Activated CD8-positive, alpha-beta T cell treated with anti-CD3 and anti-CD28 coated beads for 36 hours (primary cell): ENCODE measurements at places on chromosomes 3 and 15. TPM values are rescaled to one million over a fixed set of nuclear protein-coding genes. Genes with fewer than 3 reads are reported as not detected.

The LRRC3B gene
- total RNA-seq, result not detected

The RAD51 gene
- total RNA-seq, result 77.0 TPM

The PEX5L gene
- total RNA-seq, result not detected

The CHDH gene
- total RNA-seq, result 0.22 TPM

GRCh38 chr3:174620138-174620537, 239.0 kb upstream of the NAALADL2 start:
- no peaks in the 10 kb centered on the region for H3K4me1 ChIP-seq
- H3K36me3 ChIP-seq, result no peaks in the 10 kb centered on the region
- H3K4me3 ChIP-seq, result no peak overlapping the region
- no peak for DNase-seq
- H3K27me3 ChIP-seq, result no peaks in the 10 kb centered on the region

DNA sequence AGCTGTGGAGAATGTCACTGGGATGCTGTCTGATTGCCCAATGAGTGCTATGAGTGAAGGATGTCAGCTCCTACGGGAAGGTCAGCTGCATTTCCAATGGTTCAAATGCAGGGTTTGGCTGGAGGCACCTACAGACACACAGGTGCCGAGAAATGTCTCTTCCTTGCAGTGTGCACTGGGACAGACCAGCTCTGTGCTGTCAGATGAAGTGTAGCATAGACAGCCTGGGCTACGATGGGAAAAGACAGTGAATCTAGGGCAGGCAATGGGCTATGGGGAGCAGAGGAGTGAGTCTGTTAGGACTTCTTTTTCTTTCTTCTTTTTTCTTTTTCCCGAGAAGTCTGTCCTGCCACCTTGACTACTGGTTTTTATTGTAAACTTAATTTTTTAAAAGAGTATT, 223.1 kb upstream of the EOMES start:
- peaks cover 3% of the 10 kb centered on the region for H3K4me1 ChIP-seq
- H3K27me3 ChIP-seq, result no peaks in the 10 kb centered on the region
- DNase-seq, result no peak
- no peaks in the 10 kb centered on the region for H3K36me3 ChIP-seq
- H3K27ac ChIP-seq, result no peak overlapping the region

DNA sequence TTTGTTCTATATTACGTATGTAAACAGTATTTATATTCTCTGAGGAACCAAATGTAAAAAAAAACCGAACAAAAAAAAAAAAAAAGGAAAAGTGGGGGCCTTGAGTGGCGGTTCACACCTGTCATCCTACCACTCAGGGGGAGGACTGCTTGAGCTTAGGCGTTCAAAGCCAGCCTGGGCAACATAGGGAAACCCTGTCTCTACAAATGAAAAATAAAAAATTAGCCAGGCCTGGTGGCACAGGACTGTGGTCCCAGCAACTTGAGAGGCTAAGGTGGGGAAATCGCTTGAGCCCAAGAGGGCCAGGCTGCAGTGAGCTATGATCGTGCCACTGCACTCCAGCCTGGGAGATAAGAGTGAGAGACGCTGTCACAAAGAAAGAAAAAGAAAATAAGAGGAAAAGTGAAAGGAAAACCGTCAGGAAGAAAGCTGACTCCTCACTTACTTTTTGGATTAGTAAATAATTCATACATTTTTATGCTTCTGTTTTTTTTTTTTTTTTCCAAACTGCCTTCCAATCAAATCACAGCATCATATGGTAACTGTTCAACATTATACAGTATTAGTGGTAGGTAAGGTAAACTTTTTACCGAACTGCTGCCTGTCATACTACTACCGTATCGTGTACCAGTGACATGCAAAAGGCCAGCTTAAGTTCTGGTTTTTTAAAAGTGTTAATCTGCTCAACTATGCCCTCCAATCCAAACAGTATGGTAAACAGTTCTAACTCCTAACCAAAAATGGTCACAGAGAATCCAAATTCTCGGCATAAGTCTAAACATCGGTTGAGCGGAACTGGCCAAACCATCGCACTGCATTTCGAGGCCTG, 1.2 kb downstream of the PHC3 start:
- peak; percentile 25 for DNase-seq
- no peaks in the 10 kb centered on the region for H3K27me3 ChIP-seq
- peak overlapping the region; percentile 100 for H3K27ac ChIP-seq
- peaks cover 29% of the 10 kb centered on the region for H3K4me1 ChIP-seq
- peaks cover 35% of the 10 kb centered on the region for H3K36me3 ChIP-seq

- H3K27me3 ChIP-seq, result peaks cover 2% of the 10 kb centered on the region
- no peak overlapping the region for H3K4me3 ChIP-seq
- H3K27ac ChIP-seq, result no peak overlapping the region
- H3K36me3 ChIP-seq, result no peaks in the 10 kb centered on the region
- DNase-seq, result no peak
Observed at GRCh38 chr3:8755564-8756237, 13.7 kb downstream of the OXTR start.

- peaks cover 30% of the 10 kb centered on the region for H3K4me1 ChIP-seq
- DNase-seq, result no peak
- H3K36me3 ChIP-seq, result peaks cover 4% of the 10 kb centered on the region
- no peak overlapping the region for H3K27ac ChIP-seq
- H3K4me3 ChIP-seq, result no peak overlapping the region
Observed at GRCh38 chr3:37171144-37171543, 3.2 kb downstream of the LRRFIP2 start.

DNA sequence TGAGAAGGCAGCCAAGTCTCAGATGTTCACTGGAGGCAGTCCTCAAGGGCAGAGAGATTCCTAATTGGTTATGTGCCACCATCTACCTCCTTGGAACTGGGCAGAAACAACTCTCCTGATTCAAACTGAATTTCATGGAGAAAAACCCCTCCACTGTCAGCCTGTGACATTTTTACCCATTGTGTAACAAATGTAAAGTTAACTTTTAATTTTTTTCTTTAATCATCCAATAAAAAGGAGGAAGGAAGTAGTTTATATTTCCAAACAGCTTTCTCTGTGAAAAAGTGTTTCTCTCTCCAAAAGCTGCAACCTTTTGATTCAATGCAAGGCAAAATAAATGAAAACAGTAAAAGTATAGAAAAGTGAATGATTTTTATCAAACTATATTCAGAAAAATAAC, 510 bp upstream of the COLQ start:
- no peaks in the 10 kb centered on the region for H3K36me3 ChIP-seq
- no peak overlapping the region for H3K4me3 ChIP-seq
- no peak for DNase-seq
- H3K4me1 ChIP-seq, result peaks cover 17% of the 10 kb centered on the region
- H3K27me3 ChIP-seq, result peaks cover 5% of the 10 kb centered on the region
- H3K27ac ChIP-seq, result no peak overlapping the region

GRCh38 chr3:105274958-105275357, 91.8 kb upstream of the ALCAM start:
- H3K4me1 ChIP-seq, result no peaks in the 10 kb centered on the region
- no peaks in the 10 kb centered on the region for H3K36me3 ChIP-seq
- DNase-seq, result no peak

DNA sequence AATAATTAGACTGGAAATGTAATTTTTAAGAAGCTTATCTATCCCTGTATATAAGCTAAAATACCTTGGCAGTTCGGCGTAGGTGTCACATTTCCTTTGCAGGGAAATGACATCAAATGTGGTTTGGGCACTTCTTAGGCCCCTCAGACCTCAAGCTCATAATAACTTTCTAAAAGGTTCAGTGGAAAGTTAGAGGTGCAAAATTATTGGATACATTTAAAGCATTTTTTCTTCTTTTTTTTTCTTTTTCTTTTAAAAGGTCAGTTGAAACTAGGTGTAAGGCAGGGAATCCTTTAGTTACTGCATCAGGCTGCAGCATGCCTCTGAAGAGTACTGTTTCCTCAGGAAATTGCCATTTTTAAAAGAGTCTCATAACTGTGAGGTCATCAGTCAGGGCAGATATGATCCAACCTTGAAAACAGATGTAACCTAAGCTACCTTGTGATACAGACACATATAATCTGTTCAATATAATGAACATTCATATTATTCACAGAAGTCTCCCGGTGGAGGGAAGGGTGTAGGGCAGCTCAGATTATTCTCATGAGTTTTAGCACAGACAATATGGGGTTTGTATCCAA, 4.8 kb downstream of the SACM1L start:
- H3K27me3 ChIP-seq, result peaks cover under 1% of the 10 kb centered on the region
- H3K4me3 ChIP-seq, result peak overlapping the region; percentile 69
- DNase-seq, result peak; percentile 76

GRCh38 chr15:65424683-65425082, 1.9 kb upstream of the IGDCC4 start:
- H3K27me3 ChIP-seq, result peaks cover 48% of the 10 kb centered on the region
- DNase-seq, result no peak
- H3K4me1 ChIP-seq, result peaks cover 14% of the 10 kb centered on the region
- no peaks in the 10 kb centered on the region for H3K36me3 ChIP-seq

DNA sequence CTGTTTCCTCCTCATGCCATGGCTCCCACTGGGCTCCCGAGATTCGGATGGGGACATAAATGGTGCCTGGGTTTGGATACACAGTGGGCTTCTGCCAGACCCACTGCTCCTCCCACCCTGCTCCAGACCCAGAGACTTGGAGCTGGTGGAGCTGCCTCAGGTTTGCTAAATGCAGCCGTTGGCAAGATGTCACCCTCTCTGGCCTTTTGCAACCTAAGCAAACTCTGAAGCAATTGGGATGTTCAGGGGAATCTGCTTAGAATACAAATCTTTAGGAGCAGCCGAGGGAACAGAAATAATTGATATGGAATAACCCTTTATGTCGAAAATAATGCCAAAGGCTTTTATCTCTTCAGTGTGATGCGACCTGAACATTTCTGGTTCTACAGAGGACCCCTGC, 33.4 kb downstream of the PRICKLE2 start:
- no peak overlapping the region for H3K4me3 ChIP-seq
- H3K27ac ChIP-seq, result no peak overlapping the region
- H3K4me1 ChIP-seq, result no peaks in the 10 kb centered on the region
- H3K36me3 ChIP-seq, result no peaks in the 10 kb centered on the region
- no peaks in the 10 kb centered on the region for H3K27me3 ChIP-seq

- no peak overlapping the region for H3K4me3 ChIP-seq
- H3K27ac ChIP-seq, result no peak overlapping the region
- H3K36me3 ChIP-seq, result no peaks in the 10 kb centered on the region
- DNase-seq, result peak; percentile 48
Observed at GRCh38 chr3:146589899-146590508, 15.1 kb downstream of the PLSCR5 start.

DNA sequence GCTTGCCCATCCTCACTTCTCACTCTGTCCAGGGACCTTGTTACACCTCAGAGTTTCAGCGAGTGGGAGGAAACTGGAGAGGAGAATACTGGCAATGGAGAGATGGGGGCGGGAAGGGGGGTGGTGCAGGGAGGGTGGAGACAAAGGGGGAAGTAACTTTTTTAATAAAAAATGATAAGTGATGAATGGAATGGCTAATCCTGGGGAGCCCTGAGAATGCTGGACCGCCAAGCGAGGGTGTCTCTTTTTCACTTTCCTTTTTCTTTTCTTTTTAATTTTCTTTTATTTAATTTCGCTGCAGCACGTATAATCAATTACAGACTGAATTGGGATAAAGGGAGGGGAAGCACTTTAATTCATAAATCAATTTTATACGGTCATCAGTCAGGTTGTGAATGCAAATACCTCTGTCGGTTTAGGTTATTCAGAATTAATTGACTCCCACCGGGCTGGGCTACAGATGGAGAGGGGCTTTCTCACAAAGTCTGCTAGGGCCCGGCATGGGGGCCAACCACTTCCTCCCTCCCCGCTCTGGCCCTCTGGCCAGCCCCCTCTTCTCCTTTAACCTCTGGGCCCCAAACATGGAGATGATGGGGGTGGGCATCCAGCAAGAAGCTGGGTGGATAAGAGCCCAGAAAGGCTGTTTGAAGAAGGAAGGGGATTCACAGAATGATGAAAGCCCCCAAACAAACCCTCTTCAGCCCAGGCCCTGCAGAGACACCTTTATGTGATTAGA, 106.8 kb upstream of the BOC start:
- H3K27ac ChIP-seq, result no peak overlapping the region
- H3K36me3 ChIP-seq, result peaks cover 5% of the 10 kb centered on the region
- no peaks in the 10 kb centered on the region for H3K27me3 ChIP-seq
- no peak for DNase-seq

DNA sequence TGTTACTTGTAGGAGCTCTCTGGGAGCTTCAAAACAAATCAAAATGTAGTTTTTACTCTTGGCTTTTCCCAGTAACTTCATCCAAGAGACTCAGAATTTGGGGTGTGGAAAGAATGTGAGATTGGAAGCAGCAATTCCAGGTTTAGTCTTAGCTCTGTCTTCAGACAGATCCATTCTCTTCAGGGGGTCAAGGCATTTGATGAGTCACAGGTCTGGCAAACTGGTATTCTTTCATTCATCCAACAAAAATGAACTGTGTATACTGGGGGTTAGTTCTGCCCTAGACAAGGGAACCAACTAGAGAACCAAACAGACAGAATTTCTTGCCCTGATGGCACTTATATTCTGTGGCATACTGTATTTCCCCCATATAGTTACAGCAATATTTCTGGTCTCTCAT, 36.3 kb upstream of the CADPS start:
- no peak overlapping the region for H3K4me3 ChIP-seq
- no peak overlapping the region for H3K27ac ChIP-seq
- H3K36me3 ChIP-seq, result no peaks in the 10 kb centered on the region
- H3K4me1 ChIP-seq, result no peaks in the 10 kb centered on the region
- H3K27me3 ChIP-seq, result no peaks in the 10 kb centered on the region

DNA sequence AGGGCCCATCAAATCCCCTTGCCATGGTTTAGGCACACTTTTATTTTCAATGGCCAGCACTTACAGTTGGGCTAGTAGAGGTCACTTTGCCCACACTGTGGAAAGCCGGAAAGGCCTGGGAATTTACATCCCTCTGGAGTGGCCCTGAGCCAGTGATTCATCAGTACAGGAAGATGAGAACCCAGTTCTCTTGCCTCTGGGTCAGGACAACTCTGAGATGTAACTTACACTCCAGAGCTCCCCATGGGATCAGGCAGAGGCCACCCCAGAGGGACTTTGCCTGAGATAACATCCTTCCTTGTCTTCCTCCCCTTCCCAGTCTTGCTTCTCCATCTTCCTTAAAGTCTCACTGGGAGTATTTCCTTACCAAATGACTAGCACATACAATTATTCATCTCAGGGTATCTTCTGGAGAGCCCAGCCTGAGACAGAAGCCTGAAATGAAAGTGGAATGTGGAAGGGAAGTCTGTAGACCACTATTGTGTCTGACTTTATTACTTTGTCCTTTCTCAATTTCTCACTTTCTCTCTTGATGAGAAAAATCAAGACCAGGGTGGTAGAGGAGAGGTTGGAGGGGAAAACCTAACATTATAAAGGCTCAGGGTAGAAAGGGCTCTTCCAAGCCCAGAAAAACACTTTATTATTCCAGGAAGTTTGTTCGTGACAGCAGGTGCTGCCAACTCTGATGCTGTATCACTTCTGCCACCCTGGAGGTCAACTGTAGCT, 220.8 kb downstream of the ZNF621 start:
- H3K4me3 ChIP-seq, result no peak overlapping the region
- H3K36me3 ChIP-seq, result no peaks in the 10 kb centered on the region
- H3K4me1 ChIP-seq, result no peaks in the 10 kb centered on the region
- DNase-seq, result no peak
- H3K27ac ChIP-seq, result no peak overlapping the region
- peaks cover 7% of the 10 kb centered on the region for H3K27me3 ChIP-seq
